Urinary bladder (tissue), 4 donors: ENCODE measurements at places on chromosomes 2 and 18. TPM values are rescaled to one million over a fixed set of nuclear protein-coding genes. Genes with fewer than 3 reads are reported as not detected.

GRCh38 chr18:13622751-13623150 is 103.6 kb downstream of the FAM210A start:
- DNase-seq = no peak

Gene LYPD1
- 0.46 TPM for polyA plus RNA-seq

DNA sequence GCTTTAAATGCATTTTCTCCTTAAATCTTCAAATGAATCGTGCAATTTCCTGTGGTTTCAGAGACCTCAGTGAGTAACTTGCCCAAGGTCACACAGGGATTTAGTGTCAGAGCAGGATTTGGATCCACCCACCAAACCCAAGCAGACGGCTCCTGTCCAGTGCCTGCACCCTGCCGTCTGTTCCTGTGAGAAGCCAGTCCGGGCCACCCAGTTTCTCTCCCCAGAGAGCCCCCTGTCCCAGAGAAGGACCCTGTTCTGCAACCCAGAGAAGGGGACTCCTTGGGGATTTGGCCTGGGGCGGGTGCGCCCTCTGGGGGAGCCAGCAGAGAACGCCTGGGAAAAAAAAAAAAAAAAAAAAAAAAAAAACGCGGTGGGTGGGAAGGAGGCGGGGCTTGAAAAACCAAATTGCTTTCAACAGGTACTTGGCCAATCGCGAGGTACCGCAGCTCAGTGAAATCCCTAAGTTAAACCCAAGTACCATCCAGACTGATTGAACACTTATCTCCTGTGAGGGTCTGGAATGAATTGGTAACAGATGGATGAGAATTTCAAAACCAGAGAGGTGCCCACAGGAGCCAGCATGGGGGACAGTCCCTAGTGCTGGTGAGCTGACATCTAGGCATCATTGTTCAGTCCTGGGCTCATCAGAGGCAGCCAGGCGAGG is 30.9 kb upstream of the REEP1 start:
- DNase-seq = no peak

DNA sequence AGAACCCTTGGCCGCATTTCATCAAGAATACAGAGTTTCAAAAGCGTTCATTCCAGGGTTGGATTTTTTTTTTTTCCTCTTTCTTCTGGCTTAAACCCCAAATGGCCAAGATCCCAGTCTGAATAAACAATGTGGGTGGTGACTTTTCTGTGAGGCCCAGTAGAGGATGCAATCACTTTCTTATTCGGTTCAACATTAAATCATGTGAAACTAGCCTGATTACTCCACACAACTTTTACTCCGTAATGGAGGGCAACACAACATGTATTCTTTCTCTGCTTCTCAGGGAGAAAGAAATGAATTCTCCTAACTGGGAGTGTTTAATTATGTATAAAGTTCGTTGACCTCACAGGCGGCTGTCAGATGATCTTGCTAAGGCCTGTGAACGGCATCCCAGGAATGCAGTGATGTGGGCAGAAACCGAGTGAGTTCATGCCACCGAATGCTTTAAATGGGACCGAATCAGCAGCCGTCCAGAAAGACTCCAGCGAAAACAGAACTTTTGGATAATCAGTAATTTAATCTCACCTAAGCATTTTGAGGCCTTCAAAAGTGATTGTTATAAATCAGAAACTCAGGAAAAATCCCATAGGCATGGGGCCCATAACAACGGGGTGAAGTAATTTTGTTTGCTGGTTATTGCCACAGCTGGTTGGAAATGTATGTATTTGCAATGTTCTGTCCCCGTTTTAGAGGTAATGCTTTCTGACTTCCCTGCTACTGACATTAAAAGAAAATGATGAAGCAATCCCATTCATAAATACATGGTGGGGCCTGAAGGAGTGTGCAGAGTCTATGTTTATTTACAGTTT is 81.5 kb downstream of the BCL2 start:
- DNase-seq = peak; percentile 86

- DNase-seq = peak; percentile 89
These were observed 90.1 kb downstream of the ACKR3 start for GRCh38 chr2:236659758-236660150.

GRCh38 chr2:77270433-77270832 is 251.7 kb downstream of the LRRTM4 start:
- no peak for DNase-seq

- no peak for DNase-seq
These were observed 493.2 kb upstream of the FANCL start for GRCh38 chr2:58734365-58734764.

GRCh38 chr2:218224186-218224585 is 7.2 kb downstream of the ARPC2 start:
- DNase-seq = no peak

- DNase-seq = no peak
These were observed 635 bp downstream of the SLC3A1 start for GRCh38 chr2:44275927-44276303.

DNA sequence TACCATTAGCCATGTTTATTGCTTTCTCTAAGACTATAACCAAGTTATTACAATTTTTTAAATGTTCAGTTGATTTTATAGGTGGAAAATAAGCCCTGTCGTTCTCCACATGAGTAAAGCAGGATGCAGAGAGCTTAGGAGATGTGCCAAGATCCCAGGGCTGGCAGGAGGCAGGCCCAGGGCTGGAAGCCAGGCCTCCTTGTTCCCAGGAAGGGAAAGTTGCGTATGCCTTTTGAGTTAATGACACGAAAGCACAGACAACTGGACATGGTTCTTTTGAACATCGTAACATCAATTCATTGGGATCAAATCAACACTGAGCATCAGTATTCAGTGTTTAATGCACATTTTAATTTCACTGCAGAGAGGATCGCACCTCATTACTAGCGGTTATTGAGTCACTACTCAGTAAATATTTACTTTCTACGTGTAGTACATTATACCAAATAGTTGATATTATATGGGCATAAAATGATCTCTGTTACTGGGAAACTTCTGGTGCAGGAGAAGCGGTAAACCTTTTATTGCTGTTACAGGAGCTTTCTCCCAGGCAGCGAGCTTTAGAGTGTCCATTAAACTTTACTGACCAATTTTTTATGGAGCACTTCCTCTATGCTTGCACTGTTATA is 60.0 kb downstream of the RNF144A start:
- no peak for DNase-seq

Gene POTEI
- not detected for polyA plus RNA-seq

GRCh38 chr18:7207366-7207915 is 23.4 kb upstream of the LRRC30 start:
- no peak for DNase-seq

DNA sequence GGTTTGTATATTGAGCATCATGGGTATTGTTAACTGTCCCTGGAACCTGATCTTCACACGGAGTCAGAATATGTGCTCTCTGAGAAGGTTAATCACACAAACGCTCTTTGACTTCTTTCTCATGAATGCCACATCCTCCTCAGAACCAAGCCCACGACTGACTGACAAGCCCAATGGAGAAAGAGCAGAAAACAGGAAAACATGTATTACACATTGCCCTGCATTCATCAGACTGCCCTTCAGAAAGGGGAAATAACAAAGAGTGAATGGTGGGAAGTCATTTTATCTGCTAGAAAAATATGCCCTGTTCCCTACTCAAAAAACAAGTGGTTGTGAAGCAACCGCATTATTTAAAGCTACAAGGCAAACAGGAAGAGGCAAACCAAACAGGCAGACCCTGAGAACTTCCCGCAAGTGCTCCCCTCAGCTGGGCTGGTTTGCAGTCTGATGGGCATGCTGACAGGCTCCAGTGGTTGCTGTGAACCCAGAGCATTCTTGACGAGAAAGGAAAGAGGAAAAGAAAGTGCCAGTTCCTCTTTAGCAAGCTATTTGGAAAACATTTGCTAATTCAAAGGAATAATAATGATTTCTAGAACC is 172.9 kb upstream of the SETBP1 start:
- DNase-seq = no peak

- no peak for DNase-seq
These were observed 211.0 kb upstream of the SIX2 start for GRCh38 chr2:45220227-45220626.

Gene FAM117B
- 4.5 TPM for polyA plus RNA-seq

GRCh38 chr2:114201781-114202180 is 240.7 kb upstream of the DPP10 start:
- no peak for DNase-seq

Gene RGPD8
- polyA plus RNA-seq = 3.8 TPM

- DNase-seq = no peak
These were observed 60.9 kb upstream of the MMADHC start for GRCh38 chr2:149648282-149649030.

Gene DOK1
- polyA plus RNA-seq = 18.7 TPM

DNA sequence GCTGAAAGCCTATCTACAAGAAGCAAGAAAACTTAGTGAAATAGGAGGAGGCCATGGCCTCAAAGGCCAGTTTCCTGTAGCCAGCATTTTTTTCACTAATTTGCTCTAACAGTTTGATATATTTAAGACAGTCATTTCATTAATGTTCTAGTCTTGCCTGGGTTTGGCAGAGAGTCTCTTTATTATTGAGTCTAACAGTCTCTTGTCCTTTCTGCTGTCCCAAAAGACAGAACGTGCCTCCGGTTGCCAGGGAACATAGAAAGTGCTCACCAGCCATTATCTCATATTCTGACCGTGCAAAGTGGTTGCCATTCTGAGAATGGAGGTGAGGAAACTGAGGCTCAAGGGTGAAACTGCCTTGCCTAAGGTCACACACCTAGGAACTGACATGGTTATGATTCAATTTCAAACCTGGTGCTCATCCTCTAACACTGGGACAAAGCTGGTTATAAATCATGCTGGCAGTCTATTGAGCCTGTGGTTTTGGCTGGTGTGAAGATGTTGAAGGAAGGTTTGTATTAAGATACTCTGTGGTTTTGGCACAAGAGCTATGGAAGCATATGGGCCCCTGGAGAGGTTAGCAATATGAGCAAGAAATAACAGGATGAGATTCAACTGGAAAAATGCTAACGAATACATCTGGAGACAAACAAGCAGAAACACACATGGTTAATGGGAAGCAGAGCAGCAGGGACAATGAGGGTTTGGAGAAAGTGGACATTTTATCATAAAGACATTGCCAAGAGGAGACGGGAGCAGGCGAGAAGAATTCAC is 903.3 kb upstream of the KLHL29 start:
- no peak for DNase-seq

DNA sequence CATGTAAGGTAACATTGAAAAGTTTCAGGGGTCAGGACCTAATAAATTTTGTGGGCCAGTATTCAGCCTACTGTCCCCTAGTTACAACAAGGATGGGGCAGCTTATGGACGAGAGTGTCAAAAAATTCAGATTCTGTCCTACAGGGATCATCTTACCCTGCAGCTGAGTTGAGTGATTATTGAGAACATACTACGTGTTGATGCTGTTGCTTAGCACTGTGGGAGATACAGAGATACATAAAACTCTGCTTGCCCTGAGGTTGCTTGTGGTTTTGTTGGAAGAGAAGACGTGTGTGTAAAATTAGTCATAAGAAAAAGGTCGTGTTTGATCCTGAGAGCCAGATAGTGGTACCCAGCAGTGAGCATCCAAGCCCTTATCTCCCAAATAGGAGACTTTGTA is 253.2 kb downstream of the NEDD4L start:
- no peak for DNase-seq

DNA sequence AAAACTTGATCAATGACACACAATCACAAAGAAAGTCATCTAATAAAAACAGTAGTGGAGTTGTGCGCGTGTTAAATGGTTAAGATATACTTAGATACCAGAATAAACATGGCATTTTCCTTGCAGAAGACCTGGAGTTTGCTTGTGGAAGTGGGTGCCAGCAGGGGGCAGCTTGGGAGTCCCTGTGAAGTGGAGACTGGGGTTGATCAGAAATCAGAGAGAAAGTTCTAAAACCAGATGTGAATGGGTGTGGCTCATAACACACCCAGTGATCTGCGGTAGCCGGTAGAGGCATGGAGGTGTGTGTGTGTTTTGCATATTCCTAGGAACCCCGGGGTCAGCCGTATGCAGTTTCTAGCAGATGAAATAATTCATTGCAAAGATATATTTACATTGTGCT is 300.1 kb upstream of the TRIB2 start:
- DNase-seq = no peak

DNA sequence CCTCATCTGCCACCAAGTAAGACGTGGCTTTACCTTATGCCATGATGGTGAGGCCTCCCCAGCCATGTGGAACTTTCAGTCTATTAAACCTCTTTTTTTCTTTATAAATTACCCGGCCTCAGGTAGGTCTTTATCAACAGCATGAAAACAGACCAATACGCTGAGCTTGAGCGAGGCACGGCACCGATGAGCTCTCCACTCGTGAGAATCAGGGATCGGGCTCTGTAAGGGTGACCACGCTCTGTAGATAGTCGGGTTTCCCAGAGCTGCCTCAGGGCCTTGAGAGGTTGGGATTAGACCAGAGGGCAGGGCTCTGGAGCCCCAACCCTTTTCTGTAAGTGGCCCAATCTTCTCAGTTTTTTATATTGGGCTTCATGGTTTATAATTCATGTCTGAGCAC is 360.3 kb upstream of the MYT1L start:
- no peak for DNase-seq

Gene DSG3
- polyA plus RNA-seq = 0.14 TPM

- DNase-seq = no peak
These were observed 30.8 kb upstream of the EML4 start for GRCh38 chr2:42138163-42139015.

- DNase-seq = no peak
These were observed 104.4 kb upstream of the ACAA2 start for GRCh38 chr18:49917742-49918141.

GRCh38 chr2:32485399-32485798 is 128.6 kb downstream of the BIRC6 start:
- no peak for DNase-seq

DNA sequence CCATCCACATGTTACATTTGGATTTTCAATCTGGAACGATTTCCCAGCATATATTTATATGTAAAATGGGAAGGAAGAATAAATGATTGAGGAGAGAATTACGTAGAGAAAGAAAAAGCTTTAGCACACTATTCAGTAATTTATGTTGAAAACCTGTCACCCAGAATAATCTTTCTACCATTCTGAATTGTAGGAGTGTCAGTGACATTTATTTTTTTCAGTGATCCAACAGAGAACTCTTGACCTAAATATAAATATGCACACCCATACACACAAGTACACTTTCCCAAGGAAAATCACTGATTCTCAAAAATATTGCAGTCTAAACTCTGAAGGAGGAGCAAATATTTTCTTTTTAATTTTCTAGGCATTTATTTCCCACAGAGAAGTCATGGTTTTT is 140.2 kb upstream of the LRP1B start:
- no peak for DNase-seq

Gene MEP1B
- polyA plus RNA-seq = not detected

Gene OSR1
- polyA plus RNA-seq = 144 TPM
